Activated CD8-positive, alpha-beta memory T cell treated with anti-CD3 and anti-CD28 coated beads for 4 hours (primary cell): ENCODE measurements at places on chromosomes 3 and 15.

GRCh38 chr15:67579164-67579563 is 36.7 kb downstream of the MAP2K5 start:
- DNase-seq, result no peak

- DNase-seq, result peak; percentile 87
These were observed 461 bp upstream of the FAH start for GRCh38 chr15:80152180-80152895.

DNA sequence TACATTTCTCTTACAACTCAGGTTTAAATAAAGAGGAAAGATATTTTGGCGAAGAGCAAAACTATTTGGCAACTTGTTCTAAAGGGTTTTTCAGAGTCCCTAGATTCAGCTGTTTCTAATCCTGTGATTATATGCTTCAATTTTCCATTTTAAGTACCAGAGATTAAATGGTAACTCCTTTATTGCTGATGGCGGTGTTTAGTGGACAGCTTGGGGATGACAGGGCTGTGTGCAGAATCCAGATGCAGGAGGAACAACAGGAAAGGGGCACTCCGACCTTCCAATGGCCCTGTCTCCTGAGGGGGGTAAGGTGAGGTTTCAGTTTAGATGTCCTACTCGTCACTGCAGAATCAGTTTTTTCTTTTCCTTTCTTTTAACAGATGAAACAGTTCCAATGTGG is 405.0 kb downstream of the PDCD6IP start:
- DNase-seq, result no peak

DNA sequence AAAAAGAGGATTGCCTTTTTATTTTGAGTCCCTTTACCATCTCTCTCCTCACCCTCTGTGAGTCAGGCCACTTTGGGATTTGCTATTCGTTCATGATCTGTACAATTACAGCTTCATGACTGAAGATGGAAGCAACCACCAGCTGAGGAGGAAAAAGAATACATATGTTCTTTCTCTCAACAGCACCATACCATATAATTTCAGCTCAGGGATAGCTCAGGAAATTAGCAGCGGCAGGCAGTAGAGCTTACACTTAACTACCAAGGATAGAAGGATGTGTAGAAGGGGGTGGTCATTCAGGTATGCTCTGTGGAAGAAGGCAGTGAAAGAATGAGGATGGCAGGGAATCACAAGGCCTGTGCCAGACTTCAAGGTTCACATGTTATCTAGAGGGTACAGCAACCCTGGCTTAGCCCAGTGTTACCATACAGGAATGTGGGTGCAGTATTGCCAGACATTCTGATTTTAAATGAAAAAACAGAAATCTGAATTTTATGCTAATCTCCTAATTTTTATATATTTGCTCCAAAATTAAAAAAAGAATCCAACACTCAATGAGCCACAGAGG is 17.9 kb downstream of the PLS1 start:
- no peak for DNase-seq

DNA sequence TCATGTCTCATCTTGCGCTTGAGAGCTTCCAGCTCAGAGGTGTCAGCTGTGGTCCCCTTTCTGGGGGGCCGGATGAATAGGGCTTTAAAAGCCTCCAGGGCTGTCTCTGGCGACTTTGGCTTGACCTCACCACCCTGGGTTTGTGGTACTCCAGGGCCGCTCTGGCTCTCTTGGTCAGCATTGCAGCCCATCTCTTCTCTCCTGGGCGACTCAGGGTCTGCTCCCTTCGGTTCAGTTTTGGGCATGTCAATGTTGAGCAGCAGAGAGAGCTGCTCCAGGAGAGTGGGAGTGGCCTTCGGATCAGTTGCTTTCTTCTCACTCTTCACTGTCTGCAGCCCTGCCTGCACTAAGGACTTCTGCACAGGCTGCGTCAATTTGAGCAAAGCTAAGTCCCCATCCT is 127.9 kb downstream of the FMN1 start:
- DNase-seq, result no peak

DNA sequence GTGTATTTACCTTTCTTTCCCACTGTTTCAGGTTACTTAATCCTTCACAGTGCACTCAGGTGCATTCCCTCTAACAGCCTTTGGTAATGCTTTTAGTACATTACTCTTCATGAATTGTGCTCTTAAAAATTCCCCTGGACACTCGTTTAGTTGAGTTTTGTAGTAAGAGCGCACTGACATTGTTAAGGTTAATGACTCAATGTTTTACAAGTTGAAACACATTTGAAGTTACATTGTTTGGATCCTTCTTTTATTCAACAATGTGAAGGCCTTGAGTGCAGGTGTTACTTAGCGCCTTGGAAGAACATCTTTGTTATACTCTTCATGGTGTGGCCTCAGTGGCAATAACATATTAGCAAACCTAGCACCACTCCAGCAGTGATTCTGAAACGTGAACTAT is 739.6 kb downstream of the NAALADL2 start:
- DNase-seq, result no peak

DNA sequence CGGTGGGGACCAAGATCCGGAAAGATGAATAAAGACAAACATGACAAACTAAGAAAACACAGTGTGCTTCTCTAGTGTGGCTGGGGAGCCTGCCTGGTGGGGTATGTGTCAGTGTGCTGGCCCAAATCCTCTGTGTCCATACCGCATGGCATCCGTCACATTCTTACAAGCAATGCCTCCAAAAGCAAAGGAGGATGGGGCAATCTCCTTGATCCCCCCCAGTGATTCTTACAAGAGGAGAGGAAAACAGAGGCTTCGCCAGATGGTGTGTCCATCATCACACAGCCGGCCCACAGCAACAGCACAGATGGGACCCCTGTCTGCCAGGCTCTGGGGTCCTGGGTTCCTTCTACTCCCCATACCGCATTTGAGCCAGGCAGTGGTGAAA is 558 bp upstream of the IL17RC start:
- DNase-seq, result no peak

DNA sequence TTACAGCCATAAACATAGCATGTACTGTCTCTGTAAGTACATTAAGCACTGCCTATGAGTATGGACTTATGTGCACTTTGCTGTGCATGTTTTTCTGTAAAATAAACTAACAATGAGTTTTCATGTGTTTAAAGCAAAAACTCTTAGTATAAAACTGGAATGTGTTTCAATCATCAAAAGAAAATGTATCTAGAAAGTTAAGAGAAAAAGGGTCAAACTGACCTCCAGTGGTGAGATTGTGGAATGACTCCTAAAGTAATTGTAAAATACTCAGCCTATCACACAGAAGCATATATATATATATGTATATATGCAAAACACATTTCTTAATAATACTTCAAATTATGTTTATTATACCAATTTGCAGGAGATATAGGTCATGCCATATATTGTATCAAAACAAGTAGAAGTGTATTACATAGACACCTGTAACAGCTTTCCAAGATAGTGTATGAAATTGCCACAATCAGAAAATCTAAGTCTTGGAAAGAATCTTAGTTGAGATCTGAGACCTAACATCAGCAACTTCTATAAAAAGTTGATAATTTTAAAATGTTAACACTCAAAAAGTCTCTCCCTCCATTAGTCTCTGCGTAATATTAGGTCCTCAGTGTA is 199.6 kb downstream of the FMN1 start:
- DNase-seq, result no peak

- DNase-seq, result no peak
These were observed 295.1 kb downstream of the CHST2 start for GRCh38 chr3:143414571-143415253.

GRCh38 chr3:84108442-84108971 is 850.3 kb upstream of the CADM2 start:
- no peak for DNase-seq

DNA sequence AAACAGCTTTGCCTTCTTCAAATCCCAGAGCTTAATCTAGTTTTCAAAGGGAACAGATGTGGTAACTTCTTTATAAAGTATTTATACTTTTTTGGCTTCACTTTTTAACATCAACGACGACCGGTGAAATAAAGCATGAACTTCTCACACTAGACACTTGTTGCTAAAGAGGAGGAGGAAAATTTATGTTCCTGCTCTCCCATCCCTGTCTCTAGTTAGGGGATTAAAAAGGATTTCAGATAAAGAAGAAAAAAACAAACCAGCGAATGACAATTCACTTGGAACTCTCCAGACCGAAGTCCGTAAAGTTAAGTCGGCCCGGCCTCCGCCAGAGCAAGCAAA is 672 bp downstream of the NEDD4 start:
- no peak for DNase-seq

GRCh38 chr3:115217678-115218451 is 70.8 kb upstream of the ZBTB20 start:
- no peak for DNase-seq

GRCh38 chr15:101187820-101188636 is 63.8 kb downstream of the CHSY1 start:
- DNase-seq, result no peak

DNA sequence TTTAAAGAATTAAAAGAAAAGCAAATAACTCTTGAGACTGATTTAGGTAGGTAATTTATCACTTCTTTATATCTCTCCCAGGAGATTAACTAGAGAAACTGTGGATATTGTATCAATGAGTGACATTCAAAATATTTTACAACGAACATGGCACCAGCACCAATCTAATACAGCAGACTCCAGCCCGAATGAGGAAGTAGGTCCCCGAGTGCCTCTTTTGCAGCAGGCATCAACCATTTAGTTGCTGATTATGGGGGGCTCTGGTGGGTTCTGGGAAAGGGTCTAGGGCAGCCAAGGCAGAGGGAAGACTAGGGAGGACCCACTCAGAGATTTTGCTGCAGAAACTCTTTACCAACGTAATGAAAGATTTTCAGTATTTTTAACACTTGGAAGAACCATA is 31.7 kb upstream of the TTC14 start:
- DNase-seq, result no peak

- no peak for DNase-seq
These were observed 28.7 kb downstream of the MRPL3 start for GRCh38 chr3:131474115-131474514.

DNA sequence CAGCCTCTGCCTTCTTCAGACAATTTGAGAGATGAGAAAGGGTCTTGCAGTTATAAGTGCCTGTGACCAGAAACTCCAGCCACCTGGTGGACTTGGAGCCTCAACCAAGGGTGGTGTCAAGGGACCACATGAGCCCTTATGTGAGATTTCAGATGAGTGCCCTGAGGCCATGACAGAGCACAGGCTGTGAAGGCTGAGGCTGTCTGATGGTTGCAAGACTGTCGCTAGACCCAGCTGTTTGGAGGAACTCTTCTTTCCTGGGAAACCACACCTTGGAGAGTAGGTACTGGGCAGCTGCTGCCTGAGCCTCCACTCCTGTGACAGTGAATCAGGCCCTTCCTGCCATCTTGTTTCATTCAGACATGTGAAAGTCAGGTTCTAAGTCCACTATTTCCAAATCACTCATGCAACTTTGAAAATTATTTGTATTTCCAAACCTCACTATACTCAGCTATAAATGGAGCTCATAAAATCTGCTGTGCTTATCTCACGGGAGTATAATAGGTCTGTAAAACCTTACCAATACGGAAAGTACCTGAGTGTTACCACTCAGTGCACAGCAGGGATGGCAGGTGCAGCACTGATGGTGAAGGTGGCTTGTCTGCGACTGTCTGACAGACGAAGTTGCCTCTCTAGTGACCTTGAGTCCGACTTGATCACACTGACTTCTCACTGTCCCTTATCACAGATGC is 99.4 kb downstream of the RPL39L start:
- DNase-seq, result no peak

DNA sequence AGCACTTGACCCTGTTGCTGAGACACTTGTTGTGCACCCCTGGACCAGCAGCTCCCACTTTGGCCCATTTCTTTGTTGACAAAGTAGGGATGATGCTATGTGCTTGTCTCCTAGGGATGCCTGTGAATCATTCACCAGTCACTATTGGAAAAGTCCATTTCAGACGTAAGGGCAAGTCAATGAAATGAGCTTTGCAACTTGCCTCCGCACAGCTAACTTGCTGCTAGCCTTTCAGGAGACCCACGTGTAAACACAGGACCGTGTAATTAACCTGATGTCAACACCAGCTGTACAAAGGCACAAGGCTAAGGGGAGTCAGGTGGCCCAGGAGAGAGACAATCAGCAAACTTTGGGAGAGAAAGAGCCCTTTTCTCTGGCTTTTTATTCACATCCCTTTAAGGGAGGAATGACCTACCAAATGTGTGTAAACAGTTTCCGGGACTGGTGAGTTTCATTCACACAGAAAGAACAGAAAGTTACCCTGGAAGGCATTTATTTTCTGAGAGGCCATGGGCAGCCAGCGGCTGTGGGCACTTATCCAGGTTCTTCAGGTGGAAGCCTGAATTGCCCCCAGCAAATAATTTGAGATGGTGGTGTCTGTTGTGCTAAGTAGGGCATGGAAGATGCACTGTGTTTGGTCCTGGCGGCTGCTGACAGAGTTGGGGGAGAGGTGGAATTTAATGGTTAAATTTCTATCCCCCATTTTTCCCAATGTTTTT is 54.0 kb downstream of the TIPARP start:
- no peak for DNase-seq

GRCh38 chr3:178562143-178562946 is 26.1 kb downstream of the KCNMB2 start:
- DNase-seq, result no peak

DNA sequence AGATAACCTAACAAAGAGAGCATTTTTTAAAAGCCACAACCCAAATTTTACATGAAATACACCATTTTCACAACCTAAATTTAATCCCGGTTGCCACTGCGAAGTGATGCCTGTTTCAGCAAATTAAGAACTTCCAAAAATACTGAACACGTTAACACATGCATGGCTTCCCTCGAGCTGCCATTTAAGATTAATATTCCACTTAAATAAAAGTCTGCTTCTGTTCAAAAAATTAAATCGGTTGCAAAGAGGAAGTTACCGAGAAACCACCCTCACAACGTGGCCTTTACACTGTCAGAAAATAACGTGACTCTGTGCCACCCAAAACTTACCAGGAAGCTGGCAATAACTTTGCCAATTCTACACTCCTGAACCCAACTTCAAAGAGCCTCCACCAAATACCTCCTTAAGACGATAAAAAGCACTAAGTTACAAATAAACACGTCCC is 1.2 kb downstream of the TBL1XR1 start:
- no peak for DNase-seq

- no peak for DNase-seq
These were observed 122.5 kb downstream of the IGSF11 start for GRCh38 chr3:118912188-118912587.

DNA sequence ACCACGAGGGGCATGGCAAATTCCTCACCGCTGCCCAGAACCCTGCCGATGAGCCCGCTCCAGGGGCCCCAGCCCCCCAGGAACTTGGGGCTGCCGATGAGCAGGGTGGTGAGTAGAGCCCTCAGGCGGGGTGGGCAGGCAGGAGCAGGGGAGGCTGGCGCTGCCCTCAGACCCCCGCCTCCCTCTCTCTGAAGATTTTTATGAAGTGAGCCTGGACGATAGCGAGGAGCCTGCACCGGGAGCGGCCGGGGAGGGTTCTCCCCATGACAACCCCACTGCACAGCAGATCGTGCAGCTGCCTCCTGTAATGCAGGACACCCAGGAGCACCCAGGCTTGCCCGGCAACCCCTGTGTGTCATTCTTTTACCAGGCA is 56.7 kb upstream of the UBE2Q2 start:
- no peak for DNase-seq

DNA sequence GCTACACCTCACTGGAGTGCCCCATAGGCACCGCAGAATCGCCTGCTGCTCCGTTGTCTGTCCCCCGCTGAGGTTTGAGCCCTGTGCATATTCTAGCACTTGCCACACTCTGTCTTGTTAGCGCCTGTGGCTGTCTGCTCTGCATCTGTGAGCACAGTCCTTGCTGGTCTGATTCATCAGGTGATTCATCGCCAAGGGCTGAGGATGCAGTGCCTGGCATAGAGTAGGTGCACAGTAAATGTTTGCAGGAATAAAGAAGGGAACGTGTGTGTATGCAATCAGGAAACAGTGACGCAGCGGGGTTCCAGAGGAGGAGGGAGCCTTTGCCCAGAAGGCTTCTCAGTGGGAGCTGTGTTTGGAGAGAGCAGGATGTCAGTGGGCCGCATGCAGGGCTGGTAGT is 124.0 kb upstream of the PLXNA1 start:
- no peak for DNase-seq
